ENCODE measurements at places on chromosomes 12 and 14.

DNA sequence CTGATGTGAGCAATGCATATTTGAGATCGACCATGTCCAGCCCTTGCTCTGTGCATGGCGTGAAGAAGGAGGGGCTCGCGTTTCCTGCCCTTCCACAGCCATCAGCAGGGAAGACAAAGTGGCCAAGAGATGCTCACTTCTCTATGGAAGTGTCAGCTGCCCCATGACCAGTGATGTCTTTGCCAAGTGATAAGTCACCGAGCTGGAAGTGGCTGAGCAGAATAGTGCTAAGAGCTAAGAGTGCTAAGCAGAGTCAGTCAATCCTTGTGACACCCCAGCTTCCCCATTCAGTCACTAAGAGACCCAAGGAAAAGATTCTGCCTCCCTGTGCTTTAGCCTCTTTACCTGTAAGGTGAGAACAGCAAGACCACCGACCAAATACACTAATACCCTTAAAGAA is 50.5 kb upstream of the CEP83 start:
- DNase-seq, result no peak

DNA sequence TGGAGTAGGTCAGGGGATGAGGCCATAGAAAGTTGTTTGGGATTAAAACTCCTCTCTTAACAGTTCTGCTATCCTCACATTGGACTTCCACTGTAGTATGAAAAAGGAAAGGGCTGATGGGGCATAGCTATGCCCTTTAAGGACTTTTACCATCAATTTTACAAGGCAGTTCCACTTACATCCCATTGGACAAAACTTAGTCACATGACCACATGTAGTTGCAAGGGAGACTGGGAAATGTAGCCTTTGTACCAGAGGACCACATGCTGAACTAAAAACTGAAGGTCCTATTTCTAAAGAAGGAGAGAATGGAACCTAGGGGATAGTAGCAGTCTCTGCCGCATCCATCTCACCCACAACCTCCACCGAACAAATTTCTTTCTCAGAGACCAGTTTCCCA is 6.8 kb upstream of the SLC5A8 start:
- no peak for DNase-seq

- DNase-seq, result no peak
Observed at GRCh38 chr12:50985322-50985721, 33.0 kb downstream of the HIGD1C start.

DNA sequence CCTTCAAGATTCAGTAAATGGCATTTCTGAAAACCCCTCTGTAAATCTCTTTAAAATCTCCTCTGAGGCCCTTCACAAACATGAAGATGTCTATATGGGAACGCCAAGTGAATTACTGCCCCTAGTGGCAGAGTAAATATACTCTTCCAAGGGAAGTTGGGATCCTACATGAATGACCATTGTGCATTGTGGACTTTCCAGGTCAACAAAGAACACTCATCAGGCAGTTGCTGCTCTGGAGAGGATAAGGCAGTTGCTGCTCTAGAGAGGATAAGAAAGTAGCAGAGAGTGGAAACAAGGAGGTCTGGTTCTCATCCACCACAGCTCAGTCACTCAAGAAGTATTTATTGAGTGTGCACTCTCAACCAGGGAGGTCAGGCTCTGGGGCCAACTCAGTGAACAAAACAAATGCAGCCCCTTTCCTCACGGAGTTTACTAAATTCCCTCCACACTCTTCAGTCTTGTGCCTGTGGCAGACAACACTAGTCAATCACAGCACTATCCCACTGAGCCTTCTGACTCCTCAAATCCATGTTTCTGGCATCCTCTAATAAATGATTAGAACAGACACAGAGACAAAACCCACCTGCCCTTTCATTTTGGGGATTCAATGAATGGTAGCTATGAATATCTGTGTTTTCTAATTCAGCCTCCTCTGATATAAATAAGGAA is 52.9 kb downstream of the SVOP start:
- no peak for DNase-seq

GRCh38 chr12:10033783-10034545 is 3.5 kb downstream of the CLEC9A start:
- no peak for DNase-seq

DNA sequence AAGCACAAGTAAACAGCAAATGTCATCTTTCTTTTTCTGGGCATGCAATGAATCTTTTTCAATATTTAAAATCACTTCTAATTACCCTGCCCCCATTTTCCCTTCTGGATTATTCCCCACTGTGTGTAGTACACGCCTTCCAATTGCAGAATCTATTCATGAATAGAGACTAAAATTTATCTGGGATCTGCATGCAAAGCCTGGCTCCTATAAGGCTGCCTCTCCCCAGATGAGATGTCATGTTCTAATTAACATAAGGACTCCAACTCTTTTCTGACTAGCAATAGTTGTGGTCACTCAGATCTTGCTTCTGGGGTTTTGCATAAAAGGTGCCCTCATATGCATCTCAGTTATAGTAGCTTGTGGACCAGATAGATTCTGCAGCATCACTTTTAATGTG is 473.5 kb downstream of the BTG1 start:
- no peak for DNase-seq

- DNase-seq, result no peak
Observed at GRCh38 chr12:85616201-85616600, 220.0 kb downstream of the RASSF9 start.

GRCh38 chr14:56598519-56598918 is 18.9 kb downstream of the TMEM260 start:
- no peak for DNase-seq

DNA sequence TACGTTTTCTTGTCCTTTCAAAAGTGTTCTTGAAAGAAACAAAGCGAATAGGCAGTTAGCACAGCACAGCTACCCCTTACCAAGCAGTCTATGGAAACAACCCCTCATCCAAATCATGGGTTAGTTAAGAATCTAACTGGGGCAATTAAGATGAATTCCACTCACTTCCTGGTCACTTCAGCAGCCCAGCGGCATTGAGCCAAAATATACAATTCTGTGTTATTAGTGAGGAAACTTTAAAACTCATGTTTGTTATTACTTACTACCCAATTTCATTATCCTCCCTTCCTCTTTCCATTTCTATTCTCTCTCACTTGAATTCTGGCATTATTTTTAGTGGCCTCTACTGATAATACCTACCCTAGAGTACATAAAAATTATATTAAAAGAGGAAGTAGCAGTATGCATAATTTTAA is 121.4 kb downstream of the PPHLN1 start:
- DNase-seq, result no peak

DNA sequence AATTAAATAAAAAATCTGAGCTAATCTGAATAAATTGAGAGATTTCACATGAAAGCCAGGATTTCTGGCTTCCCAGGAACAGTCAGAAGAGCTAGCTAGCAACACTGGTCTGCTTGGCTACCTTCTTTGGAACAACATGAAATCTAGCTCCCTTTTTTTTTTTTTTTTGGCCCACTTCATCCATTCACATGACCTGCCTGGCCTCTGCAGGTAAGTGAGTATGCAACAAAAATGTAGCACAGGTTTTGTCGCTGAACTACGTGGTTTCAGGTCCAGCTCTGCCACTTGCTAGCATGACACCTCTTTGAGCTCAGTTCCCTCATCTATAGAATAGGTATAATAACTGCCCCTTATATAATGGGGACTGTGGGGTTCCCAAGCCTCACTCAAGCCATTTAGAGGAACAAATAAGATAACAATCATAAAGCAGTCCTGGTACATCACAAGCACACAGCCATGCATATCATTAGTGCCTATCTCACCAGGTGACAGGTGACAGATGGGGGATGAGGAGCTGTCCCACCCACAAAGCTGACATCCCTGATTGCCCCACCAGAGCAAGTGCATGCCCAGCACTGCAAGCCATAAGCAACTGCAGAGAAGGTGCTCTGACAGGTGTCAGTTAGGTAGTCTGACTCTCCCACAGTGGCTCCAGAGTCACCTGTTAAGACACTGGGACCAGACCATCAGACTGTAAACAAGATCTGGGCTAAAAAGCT is 25.6 kb downstream of the PXN start:
- no peak for DNase-seq

DNA sequence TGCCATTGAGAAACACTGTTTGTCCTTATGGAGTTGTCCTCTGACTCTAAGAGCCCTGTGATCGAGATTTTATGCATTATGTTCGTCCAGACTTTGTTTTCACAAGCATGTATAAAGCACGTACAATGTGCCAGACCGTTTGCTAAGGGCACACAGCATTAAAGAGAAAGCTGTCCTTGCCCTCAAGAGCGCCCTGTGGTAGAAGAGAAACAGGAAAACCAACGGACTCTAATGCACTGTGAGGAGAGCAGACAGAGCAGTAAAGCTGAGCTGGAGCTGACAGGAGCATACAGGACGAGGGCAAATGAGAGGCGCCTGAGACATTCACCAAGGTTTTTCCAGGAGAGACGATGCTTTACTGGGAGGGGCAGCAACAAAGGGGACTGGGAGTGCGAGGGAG is 66.2 kb upstream of the OVCH1 start:
- no peak for DNase-seq

DNA sequence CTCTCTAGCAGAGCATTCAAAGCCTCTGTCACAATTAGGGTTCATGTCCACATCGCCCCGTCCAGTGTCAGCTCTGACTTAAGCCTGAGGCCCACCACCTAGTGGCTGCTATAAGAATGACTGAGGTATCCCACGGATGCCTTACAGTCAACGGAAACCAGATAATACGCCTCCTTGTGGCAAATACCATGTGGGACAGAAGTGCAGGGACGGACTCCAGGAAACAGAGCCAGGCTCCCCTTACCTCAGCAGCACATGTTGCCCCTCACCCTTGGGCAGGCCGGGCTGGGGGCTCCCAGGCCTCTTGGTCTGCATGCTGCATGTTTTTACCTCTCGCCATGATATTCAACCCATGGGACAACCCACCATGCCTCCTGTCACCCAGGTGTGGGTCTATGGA is 86.3 kb downstream of the VWF start:
- DNase-seq, result peak; percentile 58

DNA sequence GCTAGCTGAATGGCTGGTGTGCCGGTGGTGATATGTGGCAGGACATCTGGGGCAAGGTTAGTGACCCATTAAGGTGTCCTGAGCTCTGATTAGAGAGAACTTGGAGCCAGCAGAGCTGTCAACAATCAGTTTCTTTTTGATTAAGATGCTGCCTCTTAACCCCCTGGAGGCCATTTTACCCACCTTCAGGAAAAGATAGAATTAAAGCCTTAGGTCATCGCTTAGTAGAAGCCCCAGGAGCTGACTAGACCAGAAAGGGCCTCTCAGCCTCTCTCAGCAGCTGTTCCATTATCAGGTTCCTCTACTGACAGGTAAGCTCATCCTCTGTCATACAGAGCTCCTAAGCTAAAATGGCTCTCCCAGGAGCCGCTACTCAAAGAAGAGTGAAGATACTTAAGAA is 339.0 kb downstream of the FUT8 start:
- DNase-seq, result no peak

DNA sequence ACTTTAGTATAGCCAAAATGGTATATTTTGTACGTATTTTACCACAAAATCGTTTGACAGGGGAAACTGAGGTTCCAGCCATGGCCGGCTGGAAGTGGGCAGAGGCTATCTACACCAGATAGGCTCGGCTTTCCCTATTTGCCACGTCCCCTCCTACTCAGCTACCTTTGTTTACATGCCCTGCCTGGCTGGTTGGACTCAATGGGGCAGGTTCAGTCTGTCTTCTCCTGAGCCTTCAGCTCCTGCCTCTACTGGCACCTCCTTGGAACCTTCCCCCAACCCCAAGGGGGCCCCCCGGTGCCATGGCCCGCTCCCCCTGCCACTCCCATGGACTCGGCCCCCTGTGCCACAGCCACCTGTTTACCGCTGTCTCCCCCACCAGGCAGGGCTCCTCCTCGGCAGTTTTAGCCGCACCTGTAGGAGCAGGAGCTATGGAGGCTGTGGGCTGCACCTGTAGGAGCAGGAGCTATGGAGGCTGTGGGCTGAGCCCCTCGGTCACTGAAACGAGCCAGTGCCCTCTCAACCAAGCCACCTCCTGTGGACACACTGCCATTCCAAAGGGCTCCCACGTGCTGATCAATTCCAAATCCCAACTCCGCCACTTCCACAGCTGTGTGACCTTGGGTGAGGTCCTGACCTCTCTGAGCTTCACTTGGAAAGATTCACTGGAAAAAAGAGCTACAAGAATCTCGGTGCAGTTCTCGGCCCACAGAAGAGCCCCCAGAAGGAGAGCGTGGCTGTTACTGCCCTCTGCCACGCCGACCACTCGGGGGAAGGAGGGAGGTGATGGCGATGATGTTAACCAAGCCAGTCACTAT is 62.2 kb downstream of the NCOR2 start:
- no peak for DNase-seq

- no peak for DNase-seq
Observed at GRCh38 chr14:85413836-85414526, 116.0 kb upstream of the FLRT2 start.

DNA sequence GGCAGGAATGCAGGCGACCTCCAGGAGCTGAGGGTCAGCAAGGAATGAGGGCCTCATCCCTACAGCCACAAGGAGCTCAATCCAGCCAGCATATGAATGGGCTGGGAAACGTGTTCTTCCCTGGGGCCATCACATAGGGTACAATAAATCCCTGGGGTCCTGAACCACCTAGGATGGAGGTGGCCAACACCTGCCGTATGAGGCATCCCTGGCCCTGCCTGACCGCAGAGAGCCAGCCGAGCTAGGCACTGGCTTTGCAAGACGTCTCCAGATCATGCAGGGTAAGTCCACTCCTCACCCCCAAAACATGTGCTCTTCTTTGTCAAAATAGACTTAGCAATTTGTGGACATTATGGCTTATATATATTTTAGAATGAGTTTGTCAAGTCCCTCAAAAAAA is 303.7 kb upstream of the DIO3 start:
- no peak for DNase-seq

- DNase-seq, result no peak
Observed at GRCh38 chr12:105933671-105934665, 204.8 kb downstream of the NUAK1 start.

GRCh38 chr14:95069547-95069946 is 87.8 kb downstream of the DICER1 start:
- DNase-seq, result no peak

GRCh38 chr14:20601522-20601921 is 10.3 kb upstream of the RNASE12 start:
- DNase-seq, result no peak

DNA sequence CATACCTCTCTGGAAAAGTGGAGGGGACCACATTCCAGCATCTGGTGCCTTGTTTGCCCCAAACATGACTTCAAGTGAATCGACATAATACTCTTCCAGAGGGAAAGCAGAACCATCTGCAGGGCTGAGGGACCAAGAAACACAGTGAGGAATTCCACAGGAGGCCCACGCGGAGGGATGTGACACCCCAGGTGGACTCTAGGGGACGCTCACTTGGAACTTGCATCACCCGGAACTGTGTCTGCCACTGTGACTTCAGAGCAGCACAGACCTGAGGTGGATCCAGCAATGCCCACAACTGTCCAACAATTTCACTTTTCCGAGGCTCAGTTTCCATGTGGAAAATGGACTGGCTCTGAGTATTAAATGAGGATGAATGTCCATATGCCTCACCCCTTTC is 14.3 kb upstream of the CLMN start:
- no peak for DNase-seq

- no peak for DNase-seq
Observed at GRCh38 chr12:114944736-114945135, 260.8 kb upstream of the TBX3 start.

GRCh38 chr12:113284751-113285150 is 50.2 kb downstream of the SLC8B1 start:
- no peak for DNase-seq
